ENCODE measurements at places on chromosomes 1 and 21. TPM values are rescaled to one million over a fixed set of nuclear protein-coding genes. Genes with fewer than 3 reads are reported as not detected.

MIXL1 gene
- 0.28 TPM for polyA plus RNA-seq

C1orf87 gene
- polyA plus RNA-seq = not detected

POU3F1 gene
- polyA plus RNA-seq = 0.06 TPM

ID3 gene
- 120 TPM for polyA plus RNA-seq

ZC3H11A gene
- polyA plus RNA-seq = 114 TPM

PLXNA2 gene
- 11.7 TPM for polyA plus RNA-seq

CREG1 gene
- 156 TPM for polyA plus RNA-seq

ERICH3 gene
- polyA plus RNA-seq = 1.1 TPM

GFI1 gene
- polyA plus RNA-seq = 5.0 TPM

FCRL1 gene
- 0.52 TPM for polyA plus RNA-seq

CSF3R gene
- 4.1 TPM for polyA plus RNA-seq

HMGN1 gene
- polyA plus RNA-seq = 371 TPM

MFAP2 gene
- 121 TPM for polyA plus RNA-seq

MYBPH gene
- 0.45 TPM for polyA plus RNA-seq

ACTL8 gene
- polyA plus RNA-seq = not detected

GPR161 gene
- 7.7 TPM for polyA plus RNA-seq

DCDC2B gene
- 0.54 TPM for polyA plus RNA-seq

WNT4 gene
- polyA plus RNA-seq = 2.2 TPM

CD247 gene
- 7.4 TPM for polyA plus RNA-seq

CHRM3 gene
- polyA plus RNA-seq = 9.5 TPM

ADAMTS1 gene
- 32.5 TPM for polyA plus RNA-seq

PIK3R3 gene
- polyA plus RNA-seq = 7.4 TPM

NCF2 gene
- polyA plus RNA-seq = 3.7 TPM

KIF26B gene
- 3.9 TPM for polyA plus RNA-seq

OVAAL gene
- not detected for polyA plus RNA-seq

CHODL gene
- polyA plus RNA-seq = 1.2 TPM

FGR gene
- polyA plus RNA-seq = 4.0 TPM

FAM167B gene
- polyA plus RNA-seq = 2.8 TPM
